ENCODE measurements at places on chromosomes 16 and 17.

GRCh38 chr16:66898207-66898606 is 17.9 kb downstream of the PDP2 start:
- no peak for DNase-seq

GRCh38 chr17:83124871-83125514 is 45.6 kb downstream of the METRNL start:
- DNase-seq = no peak

- DNase-seq = no peak
These were observed 233.6 kb downstream of the CPPED1 start for GRCh38 chr16:12570046-12570618.

GRCh38 chr16:56728980-56729734 is 772 bp upstream of the NUP93 start:
- DNase-seq = no peak

All from stimulated activated CD8-positive, alpha-beta memory T cell treated with anti-CD3 and anti-CD28 coated beads, Interleukin-4, amount 100 ng/mL, for 4 hours (primary cell).